ENCODE measurements at places on chromosomes 2 and 18.

GRCh38 chr2:191878548-191879279 lies 31.8 kb upstream of the CAVIN2 start:
- DNase-seq = no peak

DNA sequence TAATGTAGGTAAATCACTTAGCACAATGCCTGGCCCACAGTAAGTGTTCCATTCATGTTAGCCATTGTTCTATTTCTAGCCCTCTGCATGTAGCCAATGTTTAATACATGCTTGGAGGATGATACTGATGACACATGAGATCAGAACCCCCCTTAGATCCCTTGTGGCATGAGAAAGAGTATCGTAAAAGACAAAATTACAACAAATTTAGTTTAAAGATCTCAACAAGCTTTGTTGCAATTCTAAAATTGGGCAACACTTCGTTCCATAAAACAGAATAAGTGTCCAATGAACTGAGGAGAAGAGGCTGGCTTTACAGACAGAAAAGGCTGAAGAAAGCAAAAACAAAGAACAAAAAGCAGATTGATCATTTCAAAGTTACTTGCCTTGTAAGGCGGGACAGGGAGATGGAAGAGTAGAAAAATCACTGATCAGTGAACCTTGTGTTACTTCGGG lies 148.7 kb upstream of the SLC1A4 start:
- DNase-seq = no peak

DNA sequence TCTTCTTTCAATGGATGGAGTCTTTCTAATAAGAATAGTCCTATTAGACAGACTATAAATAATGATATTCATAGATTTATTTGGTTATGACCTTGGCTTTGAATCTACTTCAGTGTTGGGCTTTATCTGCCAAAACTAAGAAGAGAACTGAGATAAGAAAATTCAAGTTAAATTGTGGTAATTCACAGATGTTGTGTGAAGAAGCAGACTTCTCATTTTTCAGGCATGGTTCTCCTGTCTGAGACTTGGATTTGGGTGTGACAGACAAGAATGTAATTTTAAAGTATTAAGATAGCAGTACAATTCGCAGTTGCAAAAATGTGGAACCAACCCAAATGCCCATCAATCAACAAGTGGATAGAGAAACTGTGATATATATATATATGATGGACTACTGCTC lies 124.7 kb downstream of the QPCT start:
- no peak for DNase-seq

GRCh38 chr2:205311201-205311600 lies 371.1 kb upstream of the NRP2 start:
- DNase-seq = no peak

GRCh38 chr18:27184115-27185024 lies 738 bp downstream of the CHST9 start:
- peak; percentile 43 for DNase-seq

DNA sequence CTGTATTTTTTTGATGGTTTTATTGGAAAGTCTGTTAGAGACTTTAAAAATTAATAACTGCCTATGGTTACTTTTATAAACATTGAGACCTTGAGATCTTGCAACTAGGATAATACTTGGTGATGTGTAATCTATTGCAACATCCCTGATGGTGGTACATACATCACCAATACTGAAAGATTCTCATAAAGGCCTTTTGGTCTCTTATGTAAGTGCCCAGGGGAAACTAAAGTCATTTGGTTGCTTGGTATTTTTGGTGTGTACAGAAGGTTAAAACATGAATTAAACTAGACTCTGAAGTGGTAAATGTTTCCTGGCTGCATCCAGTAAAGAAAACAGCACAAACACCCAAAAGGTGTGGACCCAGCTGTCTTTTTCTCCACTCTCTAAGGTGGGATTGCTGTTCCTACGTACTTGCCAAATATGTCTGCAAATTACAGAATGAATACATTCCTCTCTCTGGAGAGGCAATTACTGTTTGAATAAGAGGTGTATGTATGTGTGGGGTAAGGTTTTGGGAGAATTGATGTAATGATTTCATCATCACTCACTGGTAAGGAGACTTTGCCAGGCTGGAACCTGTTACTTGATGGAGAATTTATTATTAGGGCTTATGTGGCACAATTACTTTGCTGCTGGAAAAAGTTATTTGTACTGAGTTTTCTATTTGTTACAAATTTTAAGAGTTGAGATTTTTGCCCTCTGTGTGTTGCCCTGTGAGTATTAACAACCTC lies 3.6 kb downstream of the B3GNT2 start:
- no peak for DNase-seq

DNA sequence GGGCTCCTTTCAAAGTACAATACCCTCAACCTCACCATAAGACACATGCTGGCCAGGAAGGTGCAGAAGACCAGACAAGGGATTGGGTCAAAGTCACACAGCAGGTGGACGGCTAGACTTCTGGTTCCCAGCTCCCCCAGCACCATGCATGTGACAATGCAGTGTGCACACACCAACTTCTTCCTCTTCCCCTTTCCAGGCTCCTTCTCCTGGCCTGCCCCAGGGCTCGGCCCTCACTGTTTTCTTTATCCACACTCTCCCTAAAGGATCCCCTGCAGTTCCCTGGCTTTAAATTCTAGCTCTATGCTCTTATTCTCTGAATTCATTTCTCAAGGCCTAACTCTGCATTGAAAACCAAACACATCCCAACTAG lies 82.3 kb downstream of the LOXHD1 start:
- DNase-seq = no peak

GRCh38 chr2:39991298-39991697 lies 212.2 kb upstream of the THUMPD2 start:
- no peak for DNase-seq

- DNase-seq = no peak
Observed at GRCh38 chr2:145290986-145291385, 771.1 kb upstream of the ZEB2 start.

GRCh38 chr2:165287094-165287778 lies 48.0 kb downstream of the SCN2A start:
- DNase-seq = no peak

DNA sequence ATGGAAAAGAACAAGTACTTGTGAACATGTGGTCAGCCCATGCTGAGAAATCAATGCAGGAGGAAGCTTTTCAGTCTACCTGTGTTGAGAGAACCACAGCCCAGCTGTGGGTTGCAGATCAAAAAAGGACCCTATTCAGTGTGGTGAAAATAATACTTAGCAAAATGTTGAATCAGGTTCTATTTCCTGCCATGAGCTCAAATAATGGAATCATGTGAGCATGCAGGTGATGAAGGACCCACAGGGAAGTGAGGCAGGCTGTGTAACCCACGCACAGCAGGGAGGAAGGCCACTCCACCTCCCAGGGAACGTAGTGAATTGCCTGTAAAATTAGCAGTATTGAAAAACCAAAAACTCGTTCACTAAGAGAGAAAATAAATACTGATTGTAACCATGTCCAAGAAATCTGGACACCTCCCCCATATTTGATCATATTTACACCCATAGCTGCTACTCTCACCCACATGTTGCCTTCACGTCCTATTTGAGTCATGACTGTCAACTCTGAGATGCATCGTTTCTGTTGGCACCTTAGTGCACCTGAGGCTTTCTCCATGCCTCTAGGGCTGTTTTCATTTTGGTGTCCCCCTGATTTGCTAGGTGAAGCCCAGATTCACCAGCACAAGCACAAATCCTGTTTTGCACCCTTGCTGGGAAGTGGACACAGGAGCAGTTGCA lies 20.5 kb upstream of the BCL2L11 start:
- DNase-seq = no peak

DNA sequence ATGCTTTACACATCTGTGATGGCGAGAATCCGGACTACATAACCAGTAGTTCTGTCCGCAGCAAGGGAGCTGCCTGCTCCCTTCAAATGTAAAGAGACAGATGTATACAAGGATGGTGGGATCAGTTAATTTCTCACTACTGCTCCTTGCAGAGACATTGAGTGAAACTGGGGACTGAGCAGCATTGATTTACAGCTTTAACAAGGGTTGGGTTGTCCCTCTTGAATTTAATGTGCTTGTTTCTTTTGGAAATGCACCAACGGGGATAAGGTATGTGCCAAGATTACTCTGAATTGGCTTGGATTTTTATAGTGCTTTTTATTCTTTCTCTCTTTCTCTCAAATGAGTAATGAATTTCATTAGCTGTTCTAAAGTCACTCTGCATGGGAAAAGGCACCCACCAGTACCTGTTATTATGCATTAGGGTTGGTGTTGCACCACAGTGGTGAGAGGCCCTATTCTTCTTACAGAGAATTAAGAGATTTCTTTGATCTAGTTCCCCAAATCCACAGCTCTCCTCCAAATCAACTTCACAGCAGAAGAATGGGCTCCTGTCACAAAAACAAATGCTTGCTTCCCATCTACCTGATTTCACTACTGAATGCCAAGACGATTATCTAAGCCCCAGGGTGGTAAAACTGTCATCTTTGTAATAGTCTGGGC lies 107.6 kb downstream of the DOCK10 start:
- peak; percentile 50 for DNase-seq

- DNase-seq = peak; percentile 79
Observed at GRCh38 chr18:33201509-33201926, 239.0 kb downstream of the CCDC178 start.

- DNase-seq = no peak
Observed at GRCh38 chr2:237732070-237732469, 66.5 kb upstream of the RBM44 start.

DNA sequence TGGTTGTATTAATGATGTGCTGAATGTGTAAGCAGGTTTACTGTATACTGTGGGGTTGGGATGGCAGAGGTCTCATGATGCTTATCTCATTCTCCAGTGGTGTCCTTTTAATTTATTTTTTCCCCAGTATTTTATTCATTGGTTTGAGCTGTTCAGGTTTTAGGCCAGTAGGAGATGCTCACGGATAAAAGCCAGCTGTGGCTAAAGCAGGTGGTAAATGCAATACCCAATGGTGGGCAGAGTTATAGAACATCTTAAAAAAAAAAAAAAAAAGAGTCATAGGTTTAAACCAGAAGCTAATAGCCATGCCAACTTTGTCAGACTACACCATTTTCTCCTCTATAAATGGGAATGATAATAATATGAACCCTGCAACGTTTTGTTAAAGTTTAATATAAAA lies 57.8 kb upstream of the NEUROD1 start:
- no peak for DNase-seq

- DNase-seq = no peak
Observed at GRCh38 chr18:650428-650858, 7.0 kb upstream of the TYMS start.

All from eye (tissue), 1 donor.